ENCODE measurements at places on chromosomes 1 and 21.

- DNase-seq = no peak
Measured at GRCh38 chr1:164765992-164766720, 207.2 kb downstream of the PBX1 start.

GRCh38 chr1:230068952-230069684, 2.1 kb downstream of the GALNT2 start:
- no peak for DNase-seq

- no peak for DNase-seq
Measured at GRCh38 chr1:108719656-108720435, 7.1 kb downstream of the FNDC7 start.

DNA sequence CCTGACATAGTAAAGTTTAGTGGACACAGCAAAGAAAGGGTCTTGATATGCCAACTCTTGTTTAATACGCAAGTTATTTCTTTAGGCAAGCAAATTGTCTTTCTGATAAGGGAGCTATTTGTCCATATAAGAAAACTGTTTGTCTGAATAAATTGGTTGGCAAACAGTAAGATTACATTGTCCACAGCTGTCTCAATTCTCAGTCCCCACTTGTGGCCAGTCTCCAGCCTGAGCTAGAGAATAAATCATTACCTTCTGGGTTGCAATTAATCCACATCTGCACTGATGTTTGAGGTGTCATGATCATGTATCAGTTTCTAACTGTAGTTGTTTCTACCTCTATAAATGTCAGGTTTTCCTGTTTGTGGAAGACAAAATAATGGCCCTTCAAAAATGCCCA, 60.0 kb upstream of the TNR start:
- no peak for DNase-seq

GRCh38 chr1:178345238-178345637, 151.5 kb downstream of the CLEC20A start:
- DNase-seq = no peak

DNA sequence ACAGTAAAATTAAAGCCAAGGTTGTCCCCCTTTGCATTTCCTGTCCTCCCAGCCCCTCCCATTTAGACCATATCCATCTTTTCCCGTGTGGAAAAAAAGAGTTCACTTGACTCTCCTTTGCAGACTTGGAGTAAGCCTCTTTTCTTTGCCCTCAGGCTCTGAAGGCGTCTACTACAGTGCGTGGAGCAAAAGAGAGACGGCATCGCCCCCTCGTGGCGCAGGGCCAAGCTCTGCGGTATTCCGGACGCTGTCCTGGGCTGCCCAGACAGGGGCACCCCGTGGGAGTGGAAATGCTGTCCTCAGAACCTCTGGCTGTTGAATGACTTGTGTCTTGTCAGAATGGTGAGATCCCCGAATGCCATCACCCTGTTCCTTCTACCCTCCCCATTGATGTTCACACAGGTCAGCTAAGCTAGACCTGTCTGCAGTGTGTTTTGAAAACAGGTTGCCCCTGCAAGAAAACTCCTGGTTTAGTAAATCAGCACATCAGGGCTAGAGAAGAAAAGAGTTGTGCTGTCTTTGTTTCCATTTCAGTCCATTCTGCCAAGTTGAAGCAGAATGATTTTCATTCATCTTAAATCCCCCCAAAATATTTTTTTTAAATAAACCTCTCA, 12.3 kb upstream of the GJA8 start:
- DNase-seq = peak; percentile 35

DNA sequence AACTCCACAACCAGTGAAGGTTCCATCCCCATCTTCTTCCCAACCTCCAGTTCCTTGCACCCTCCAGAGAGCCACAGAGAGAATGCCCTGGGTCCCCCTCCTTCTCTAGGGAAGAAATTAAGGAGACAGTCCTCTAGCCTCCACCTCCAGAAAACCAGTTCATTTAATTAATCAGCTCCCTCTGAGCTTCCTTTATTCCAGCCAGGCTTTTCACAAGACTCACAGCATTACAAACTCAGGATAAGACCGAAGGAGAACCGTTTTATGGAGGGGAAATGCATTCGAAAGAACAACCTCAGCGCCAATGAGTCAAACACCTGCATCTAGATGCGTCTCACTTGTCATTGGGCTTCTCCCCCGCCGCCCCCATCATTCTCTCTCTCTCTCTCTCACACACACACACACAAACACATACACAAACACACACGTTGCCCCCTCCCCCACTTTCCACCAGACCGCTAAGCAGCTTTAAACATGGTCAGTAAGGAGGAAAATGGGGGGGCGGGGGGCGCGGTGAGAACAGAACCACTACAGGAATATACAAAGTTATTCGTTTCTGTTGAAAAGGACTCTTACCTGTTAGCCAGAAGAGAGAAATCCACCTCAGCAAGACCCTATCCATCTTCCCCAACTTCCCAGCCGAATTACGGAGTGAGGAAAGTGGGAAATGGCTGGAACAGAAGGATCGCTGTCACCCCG, 544 bp downstream of the ILDR2 start:
- no peak for DNase-seq

GRCh38 chr1:24805534-24806301, 60.5 kb downstream of the CLIC4 start:
- DNase-seq = no peak

- no peak for DNase-seq
Measured at GRCh38 chr1:81880781-81881180, 80.0 kb downstream of the ADGRL2 start.

DNA sequence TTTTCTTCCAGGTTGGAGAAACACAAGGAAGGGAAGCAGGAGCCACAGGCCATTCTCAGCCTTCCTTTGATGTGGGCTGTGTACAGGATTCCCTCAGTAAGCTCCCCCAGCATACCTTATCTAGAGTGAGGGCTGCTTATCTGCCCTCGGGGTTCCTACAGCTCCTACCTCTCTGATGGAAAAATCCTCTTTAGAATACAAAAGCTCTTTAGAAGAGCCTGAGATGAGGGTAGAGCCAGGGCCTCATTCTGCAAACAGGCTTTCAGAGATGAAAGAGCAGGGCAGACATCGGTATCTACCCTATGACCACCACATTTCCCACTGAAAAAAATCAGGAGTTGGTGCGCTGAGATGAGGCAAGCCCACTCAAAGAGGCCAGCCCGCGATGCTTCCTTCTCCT, 85.1 kb downstream of the PLPP3 start:
- DNase-seq = no peak

GRCh38 chr1:6167391-6168303, 12.5 kb downstream of the CHD5 start:
- DNase-seq = no peak

Data from CD4-positive, alpha-beta T cell treated with Interferon alpha-2 for 1 hour (primary cell).